ENCODE measurements at places on chromosomes 6 and 20.

- DNase-seq, result no peak
Measured at GRCh38 chr6:44917430-44917829, 410.7 kb upstream of the RUNX2 start.

- no peak for DNase-seq
Measured at GRCh38 chr6:35356391-35356790, 14.0 kb downstream of the PPARD start.

GRCh38 chr6:37019065-37019450, 13.6 kb downstream of the FGD2 start:
- no peak for DNase-seq

GRCh38 chr6:132961610-132962009, 147.2 kb downstream of the RPS12 start:
- DNase-seq, result no peak

DNA sequence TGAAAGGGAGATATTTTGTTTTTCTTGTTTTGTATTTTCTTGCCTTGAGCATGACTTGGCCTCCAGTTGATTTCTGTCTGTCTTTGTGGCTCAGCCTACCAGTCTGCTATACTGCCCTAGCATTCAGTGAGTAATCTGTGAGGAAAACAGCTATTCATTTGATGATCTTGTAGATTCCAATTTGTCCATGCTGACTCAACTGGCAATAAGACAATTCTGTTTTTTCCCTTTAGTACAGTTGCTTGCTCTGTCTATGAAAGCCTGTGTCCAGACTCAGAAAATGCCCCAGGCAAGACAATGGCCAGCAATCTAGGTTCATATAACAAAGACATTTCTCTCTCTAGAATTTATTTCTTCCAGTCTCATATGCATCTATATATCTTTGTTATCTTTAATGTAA, 10.9 kb upstream of the SOX4 start:
- DNase-seq, result no peak

- no peak for DNase-seq
Measured at GRCh38 chr6:139728876-139729427, 354.5 kb upstream of the CITED2 start.

DNA sequence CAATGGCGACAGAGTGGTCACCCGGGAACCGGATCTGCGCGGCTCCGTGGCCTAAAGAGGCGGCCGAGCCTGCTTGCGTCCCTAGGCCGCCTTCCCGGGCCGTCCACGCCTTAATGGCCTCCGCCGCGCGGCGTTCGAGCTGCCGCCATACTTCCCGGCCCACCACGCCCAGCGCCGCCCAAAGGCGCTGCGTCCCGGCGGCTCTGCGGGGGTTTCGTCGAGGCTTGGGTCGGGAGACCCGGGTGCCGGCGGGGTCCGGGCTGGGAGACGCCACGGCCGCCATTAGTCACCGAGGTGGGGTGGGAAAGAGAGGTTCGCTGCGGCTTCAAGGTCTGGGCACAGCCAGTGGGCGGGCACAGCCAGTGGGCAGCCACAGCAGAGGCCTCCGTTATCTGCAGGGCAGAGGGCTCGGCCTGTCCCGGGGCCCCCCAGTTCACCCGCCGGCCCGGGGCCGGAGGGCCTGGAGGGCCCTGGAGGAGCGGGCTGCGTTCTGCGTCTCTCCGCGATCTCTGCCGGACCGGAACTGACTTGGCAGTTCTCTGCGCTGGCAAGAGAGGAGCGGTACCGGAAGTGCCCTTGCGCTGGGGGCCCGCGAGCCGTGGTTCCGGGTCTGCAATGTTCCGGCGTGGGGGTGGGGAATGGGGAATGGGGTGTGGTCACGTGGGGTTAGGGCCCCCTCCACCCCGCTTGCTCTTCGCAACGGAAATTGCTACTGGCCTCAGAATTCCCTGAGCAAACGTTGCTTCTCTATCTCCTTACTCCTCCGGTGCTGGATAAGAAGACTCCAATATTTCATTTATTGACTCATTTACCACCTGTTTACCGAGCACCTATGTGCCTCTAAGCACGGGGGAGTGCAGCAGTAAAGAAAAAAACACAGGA, 82.3 kb downstream of the CNBD2 start:
- DNase-seq, result peak; percentile 96

DNA sequence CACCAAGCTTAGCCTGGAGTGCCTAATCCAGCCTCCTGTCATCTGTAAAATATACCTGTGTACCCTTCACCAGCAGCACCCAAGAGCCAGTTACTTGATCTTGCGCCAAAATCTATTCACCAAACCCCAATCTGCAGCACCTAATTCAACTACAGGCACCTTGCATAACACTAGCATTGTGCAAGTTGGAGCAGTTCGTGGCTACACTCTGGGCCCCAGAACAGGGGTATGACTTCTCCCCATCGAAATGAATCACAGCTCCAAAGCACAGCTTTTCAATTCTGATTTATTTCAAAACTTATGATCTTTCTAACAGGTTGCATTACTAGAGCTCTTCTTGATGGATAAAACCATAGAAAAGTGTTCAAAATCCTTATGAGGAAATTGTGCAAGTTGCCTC, 100.4 kb upstream of the TCF21 start:
- no peak for DNase-seq

GRCh38 chr6:66499851-66500250, 792.8 kb upstream of the EYS start:
- DNase-seq, result no peak

DNA sequence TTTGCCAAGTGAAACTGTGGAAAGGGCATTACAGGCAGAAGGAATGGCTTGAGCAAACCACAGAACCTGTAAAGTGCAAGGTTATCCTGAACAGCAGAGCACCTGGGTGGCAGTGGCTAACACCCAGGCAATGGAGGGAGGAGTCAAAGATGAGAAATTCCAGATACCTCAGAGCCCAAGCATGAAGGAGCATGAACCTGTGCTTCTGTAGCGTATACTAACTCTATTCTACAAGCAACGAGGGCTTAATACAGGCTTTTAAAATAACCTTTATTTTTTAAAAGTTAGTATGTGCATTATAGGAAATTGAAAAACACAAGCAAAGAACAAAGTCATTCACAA, 77.0 kb downstream of the CNBD2 start:
- no peak for DNase-seq

DNA sequence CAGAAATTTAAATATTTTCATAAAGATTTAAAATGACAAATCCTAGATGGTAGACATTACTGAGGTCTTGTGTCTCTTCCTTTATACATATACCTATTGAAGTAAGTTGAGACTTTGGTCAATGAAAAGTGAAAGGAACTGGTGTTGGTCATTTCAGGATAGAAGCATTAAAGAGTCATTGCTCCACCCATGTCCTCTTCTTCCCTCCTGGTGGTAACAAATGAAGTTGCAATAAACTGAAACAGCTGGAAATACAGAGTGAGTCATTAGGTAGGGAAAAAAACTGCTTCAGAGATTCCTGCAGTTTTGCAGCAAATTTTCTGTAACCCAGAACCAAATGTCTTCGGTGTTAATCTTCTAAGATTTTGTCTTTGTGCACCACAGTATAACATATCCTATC, 448.0 kb downstream of the EYS start:
- DNase-seq, result no peak

DNA sequence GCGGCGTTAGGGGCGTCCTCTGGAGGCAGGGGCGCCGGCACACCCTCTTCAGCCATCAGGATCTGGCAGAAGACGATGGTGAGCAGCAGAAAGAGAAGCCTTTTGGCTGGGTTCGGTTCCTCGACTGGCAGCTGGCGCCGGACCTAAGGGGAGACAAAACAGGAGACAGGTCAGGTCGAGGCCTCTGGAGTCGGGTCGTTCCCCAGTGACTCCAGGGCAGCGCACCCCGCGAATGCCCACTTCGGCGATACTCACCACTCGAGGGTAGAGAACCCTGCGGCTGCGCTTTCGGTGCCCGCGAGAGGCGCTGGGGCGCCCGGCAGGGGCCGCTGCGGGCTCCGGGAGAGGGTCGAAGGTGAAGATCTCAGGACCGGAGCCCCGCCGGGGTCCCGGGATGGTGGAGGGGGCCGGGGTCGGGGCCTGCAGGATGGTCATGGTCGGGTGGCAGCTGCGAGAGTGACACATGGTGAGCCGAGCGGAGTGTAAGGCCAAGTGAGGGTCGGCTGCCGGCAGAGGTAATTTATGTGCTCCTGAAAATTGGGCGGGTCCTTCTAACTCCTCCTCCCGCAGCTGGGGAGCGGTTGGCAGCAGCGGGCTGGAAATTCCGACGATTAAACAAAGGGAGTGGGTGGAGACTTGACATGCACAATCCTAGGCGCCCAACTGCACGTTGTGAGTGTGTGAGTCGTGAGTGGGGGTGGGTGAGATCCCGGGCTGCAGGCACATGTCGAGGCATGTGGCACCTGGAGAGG, at the start of gene IER3:
TSS of gene IER3 (minus strand) at position 494 of the 752 bp plus-strand sequence. CDS start at position 465, 29 bp downstream.
- peak; percentile 80 for DNase-seq

GRCh38 chr20:24942679-24943078, 6.4 kb upstream of the CST7 start:
- no peak for DNase-seq

- DNase-seq, result no peak
Measured at GRCh38 chr6:35377002-35377401, 34.6 kb downstream of the PPARD start.

GRCh38 chr20:4369798-4370124, 351.9 kb upstream of the PRND start:
- no peak for DNase-seq

GRCh38 chr6:134519465-134519864, 201.6 kb upstream of the SGK1 start:
- DNase-seq, result no peak

GRCh38 chr6:25297823-25298522, 18.8 kb downstream of the CARMIL1 start:
- DNase-seq, result no peak

- no peak for DNase-seq
Measured at GRCh38 chr6:112464901-112465665, 118.0 kb downstream of the RFPL4B start.

DNA sequence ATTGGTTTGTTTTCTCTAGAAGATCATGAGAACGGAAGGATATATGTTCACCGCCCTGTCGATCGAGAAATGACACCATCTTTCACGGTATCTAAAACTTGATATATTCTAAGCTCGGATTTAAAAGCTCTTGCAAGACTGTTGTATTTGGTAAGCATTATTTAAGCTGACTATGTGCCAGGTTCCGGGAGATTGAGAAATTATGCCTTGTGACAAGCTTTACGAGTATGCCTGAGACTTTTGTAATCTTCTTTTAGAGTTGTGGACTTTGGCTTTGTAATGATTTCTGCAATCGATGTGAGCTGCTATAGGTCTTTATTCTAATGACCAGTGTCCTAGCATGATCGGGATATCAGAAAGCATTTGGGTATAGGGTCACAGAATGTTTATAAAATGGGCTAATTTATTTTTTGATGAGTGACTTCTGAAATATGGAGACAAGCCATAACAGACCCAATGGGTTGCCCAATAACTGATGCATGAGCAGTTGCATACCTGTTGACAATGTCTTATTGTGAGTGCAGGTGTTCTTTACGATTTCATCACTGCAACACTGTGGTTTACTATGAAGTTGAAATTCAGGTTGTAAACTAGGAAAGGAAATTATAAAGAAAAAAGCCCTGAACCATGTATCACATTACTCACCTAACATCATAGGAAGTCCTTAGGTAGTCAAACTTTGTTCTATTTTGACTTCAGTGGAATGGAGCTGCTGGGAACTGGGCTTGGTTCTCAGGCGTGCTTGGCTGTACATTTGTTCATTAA, 14.0 kb downstream of the CDH26 start:
- no peak for DNase-seq

GRCh38 chr20:49230561-49231133, 11.4 kb downstream of the DDX27 start:
- peak; percentile 54 for DNase-seq

DNA sequence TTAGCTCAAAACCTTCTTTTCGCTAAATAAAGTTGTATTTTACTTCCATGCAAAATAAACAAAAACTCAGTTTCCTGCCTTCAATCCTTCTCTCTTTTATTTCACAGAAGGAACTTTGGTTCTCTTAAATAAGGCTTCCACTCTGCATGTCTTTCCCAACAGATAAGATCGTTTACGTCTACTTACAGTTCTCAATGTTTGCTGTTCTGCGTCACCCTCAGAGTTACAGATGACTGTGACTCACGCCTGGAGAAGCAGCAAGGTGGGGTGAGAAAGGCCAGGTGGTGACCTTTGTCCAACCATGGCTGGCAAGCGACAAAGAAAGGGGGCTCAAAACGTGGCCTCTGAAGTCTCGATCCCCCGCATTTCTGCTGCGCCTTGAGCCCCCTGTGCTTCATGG, 51.4 kb upstream of the RPS6KA2 start:
- DNase-seq, result no peak

DNA sequence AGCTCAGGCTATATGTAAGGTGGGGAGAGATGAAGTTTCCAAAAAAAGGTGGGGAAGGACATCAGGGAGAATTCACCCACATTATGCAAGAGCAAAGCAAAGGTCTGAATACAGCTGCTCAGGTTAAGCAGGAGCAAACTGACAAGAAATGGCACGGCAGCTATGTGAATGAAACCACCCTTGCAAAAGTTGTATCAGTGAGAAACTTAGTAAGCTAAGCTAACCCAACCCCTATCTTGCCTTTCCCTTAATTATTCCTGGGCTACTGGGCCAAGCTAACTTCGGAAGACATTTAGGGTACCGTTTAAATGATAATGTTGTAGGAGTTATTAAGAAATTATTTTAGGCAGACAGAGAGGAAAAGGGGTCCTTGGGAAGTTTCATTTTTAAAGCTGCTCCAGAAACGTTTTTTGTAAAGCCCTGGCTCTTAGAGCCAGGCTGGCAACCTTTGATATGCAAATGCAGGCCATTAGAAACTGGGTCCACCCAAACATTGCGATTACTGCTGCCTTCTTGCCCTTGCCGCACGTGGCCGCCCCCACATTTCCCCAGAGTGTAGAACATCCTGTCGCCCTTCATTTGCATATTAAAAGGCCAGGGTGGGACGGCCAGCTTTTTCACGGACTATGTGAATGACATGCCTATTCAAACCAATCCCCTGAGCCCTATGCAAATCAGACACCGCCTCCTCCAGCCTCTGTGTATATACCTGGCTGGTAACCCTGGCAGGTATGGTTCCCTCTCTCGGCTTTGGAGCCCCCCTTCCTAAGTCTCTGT, 60.5 kb upstream of the SAMD5 start:
- DNase-seq, result no peak

DNA sequence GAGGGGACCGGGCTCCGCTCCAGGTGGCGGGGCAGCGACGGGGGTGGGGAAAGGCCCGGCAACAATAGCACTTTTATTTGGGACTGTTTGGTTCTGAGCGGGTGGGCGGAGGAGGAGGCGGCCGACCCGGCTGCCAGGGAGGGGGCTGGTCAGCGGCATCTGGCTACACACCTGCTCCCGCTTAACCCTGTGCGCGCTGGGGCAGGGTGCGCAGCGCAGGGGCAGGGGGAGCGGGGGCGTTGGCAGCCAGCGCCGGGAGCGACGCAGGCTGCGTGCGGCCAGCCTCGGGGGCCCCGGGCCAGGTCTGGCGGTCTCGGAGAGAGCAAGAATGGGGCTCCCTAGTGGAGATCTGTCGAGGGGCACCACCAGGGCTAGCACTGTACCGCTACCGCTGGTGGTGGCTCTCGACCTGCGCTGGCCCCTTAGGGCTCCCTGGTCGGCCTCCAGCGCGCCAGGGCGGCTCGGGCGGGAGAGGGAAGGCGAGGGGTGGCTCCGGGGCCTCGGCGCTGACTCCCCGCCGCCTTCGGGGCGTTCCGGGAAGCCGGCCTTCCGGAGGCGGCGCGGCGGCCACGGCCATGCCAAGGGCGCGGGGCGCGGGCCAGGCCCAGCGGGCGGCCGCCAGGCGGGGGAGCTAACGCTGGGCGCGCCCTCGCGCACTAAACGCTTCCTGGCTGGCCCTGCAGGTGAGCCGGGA, 92.4 kb downstream of the NCR2 start:
- DNase-seq, result peak; percentile 56

GRCh38 chr20:51592564-51592963, 50.0 kb upstream of the NFATC2 start:
- no peak for DNase-seq
